ENCODE measurements at places on chromosomes 13 and 19. TPM values are rescaled to one million over a fixed set of nuclear protein-coding genes. Genes with fewer than 3 reads are reported as not detected.

The CYP4F2 gene
- total RNA-seq = not detected

The CLEC4M gene
- total RNA-seq = not detected

The ZNF83 gene
- total RNA-seq = 62.3 TPM

The ZNF345 gene
- total RNA-seq = 13.2 TPM

- no peak overlapping the region for H3K27ac ChIP-seq
- H3K27me3 ChIP-seq = peaks cover 3% of the 10 kb centered on the region
- no peak for DNase-seq
- H3K4me1 ChIP-seq = no peaks in the 10 kb centered on the region
- no peak overlapping the region for H3K4me3 ChIP-seq
Observed at GRCh38 chr13:82220641-82221040, 1661.6 kb downstream of the SLITRK1 start.
